ENCODE measurements at places on chromosomes 4 and X. TPM values are rescaled to one million over a fixed set of nuclear protein-coding genes. Genes with fewer than 3 reads are reported as not detected.

DNA sequence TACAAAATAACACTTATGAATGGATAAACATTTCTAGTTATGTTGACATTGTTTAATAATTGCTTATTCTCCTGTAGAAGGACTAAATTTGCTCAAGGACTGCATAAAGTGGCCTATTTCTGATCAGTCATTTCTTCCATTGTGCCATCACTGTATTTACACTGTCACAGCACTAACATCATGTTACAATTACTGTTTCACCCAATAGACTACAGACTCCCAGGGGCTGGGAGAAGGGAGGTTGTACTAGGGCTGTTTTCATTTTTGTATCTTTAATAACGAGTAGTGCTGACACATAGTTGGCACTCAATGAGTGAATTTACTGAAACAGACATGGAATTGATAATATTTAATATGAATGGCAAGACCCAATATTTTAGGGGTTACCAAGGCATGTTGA, 139.5 kb downstream of the SLC10A7 start:
- H3K4me3 ChIP-seq, result no peak overlapping the region
- no peaks in the 10 kb centered on the region for H3K36me3 ChIP-seq
- no peak for DNase-seq
- no peak overlapping the region for H3K27ac ChIP-seq
- H3K27me3 ChIP-seq, result no peaks in the 10 kb centered on the region
- H3K4me1 ChIP-seq, result no peaks in the 10 kb centered on the region

The CYSLTR1 gene
- 0.76 TPM for total RNA-seq

- H3K36me3 ChIP-seq, result no peaks in the 10 kb centered on the region
- H3K4me3 ChIP-seq, result no peak overlapping the region
- H3K27me3 ChIP-seq, result no peaks in the 10 kb centered on the region
- no peaks in the 10 kb centered on the region for H3K4me1 ChIP-seq
- no peak for DNase-seq
- no peak overlapping the region for H3K27ac ChIP-seq
Measured at GRCh38 chr4:30525662-30526315, 194.4 kb upstream of the PCDH7 start.

The PTPN13 gene
- 1.9 TPM for total RNA-seq

- no peak for DNase-seq
- H3K36me3 ChIP-seq, result no peaks in the 10 kb centered on the region
- no peak overlapping the region for H3K4me3 ChIP-seq
- no peak overlapping the region for H3K27ac ChIP-seq
- no peaks in the 10 kb centered on the region for H3K4me1 ChIP-seq
Measured at GRCh38 chr4:153936121-153936520, 147.2 kb upstream of the SFRP2 start.

DNA sequence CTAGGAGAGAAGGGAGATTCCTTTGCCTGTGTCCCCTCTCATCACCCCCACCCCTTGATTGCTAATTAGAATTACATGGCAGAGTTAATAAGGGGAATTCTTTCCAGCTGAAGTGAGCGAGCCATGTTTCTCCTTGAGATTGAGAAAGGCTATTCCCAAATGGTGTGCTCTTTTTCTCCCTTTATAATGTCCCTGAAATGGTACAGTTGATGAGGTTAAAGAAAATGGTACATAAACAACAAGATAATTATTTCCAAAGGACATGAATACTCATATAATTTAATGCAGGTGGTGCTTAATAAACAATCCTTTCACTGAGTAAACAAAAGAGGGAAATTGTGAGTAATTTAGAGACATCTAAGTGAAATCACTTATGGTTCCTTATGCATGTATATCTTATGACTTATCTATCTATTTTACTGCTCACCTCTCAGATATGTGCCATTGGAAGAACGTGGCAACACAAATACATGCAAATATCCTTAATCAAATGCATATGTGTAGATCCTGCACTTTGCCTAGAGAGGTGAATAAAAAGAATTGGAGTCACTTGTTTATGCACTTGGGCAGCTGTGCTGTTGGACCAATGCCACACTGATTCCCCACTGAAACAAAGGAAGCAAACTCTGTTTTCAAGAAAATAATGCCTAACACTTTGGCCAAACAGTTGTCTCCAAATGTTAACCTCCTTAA, 106.6 kb upstream of the WDR44 start:
- no peak overlapping the region for H3K27ac ChIP-seq
- no peak for DNase-seq
- no peak overlapping the region for H3K4me3 ChIP-seq
- H3K36me3 ChIP-seq, result no peaks in the 10 kb centered on the region
- no peaks in the 10 kb centered on the region for H3K4me1 ChIP-seq

- H3K36me3 ChIP-seq, result no peaks in the 10 kb centered on the region
- no peak overlapping the region for H3K27ac ChIP-seq
- no peak overlapping the region for H3K4me3 ChIP-seq
- no peak for DNase-seq
Measured at GRCh38 chrX:76076124-76076523, 96.7 kb upstream of the PBDC1 start.

- no peak for DNase-seq
- no peaks in the 10 kb centered on the region for H3K36me3 ChIP-seq
- no peak overlapping the region for H3K27ac ChIP-seq
- peaks cover 45% of the 10 kb centered on the region for H3K27me3 ChIP-seq
- no peak overlapping the region for H3K4me3 ChIP-seq
Measured at GRCh38 chr4:3868211-3869173, 102.3 kb downstream of the ADRA2C start.

DNA sequence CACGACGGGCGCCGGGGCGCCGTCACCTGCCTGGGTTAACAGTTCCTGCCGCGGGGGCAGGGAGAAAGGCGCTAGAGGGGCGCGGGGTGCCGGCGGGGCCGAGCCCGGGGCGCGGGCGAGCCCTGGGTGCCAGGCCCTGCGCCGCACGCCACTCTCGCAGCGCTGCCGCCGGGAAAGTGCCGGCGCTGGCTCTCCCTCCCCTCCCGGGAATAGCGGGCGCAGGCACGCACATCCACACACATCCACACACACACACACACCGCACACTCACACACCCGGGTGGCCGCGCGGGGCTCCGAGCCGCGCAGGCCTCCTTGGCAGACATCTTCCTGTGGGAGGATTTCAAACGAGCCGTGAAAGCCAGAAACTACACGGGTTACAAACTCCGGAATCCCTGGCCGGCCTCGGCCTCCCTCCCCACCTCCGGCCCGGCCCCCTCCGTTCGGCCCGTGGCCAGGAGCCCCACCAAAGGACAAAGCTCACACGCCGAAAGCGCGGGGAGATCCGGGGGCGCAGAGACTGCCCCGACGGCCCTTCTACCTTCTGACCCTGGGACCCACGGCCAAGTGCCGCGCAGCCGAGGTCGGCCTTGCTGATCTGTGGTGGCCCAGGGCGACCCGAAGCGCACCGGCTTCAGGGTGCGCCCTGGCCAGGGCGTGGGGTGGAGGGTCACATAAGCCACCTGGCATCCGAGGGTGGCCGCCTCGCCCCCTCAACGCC, 92.3 kb downstream of the BCOR start:
- H3K36me3 ChIP-seq, result no peaks in the 10 kb centered on the region
- no peaks in the 10 kb centered on the region for H3K4me1 ChIP-seq
- H3K27me3 ChIP-seq, result peaks cover 25% of the 10 kb centered on the region
- H3K27ac ChIP-seq, result no peak overlapping the region
- H3K4me3 ChIP-seq, result no peak overlapping the region
- no peak for DNase-seq

DNA sequence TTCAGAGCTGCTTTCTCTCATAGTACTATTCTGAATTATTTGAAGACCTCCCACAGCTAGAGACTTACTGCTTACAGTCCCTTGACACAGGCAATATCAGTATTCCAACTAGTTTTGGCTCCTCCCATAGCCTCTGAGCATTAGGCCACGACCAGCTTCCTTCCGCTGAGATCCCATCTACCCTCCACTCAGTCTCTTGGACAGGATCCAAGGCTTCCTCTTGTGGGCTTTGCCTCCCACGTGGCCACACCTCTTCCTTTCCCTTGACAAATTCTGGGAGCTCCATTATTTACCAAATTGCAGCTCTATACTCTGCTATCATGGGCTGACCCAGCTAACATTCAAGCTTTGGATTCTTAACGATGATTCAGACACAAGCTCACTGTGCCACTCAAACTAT, 470.4 kb upstream of the GALNT7 start:
- no peaks in the 10 kb centered on the region for H3K36me3 ChIP-seq
- no peak for DNase-seq
- no peaks in the 10 kb centered on the region for H3K4me1 ChIP-seq
- H3K27ac ChIP-seq, result no peak overlapping the region
- no peaks in the 10 kb centered on the region for H3K27me3 ChIP-seq
- no peak overlapping the region for H3K4me3 ChIP-seq

The DCAF12L1 gene
- total RNA-seq, result not detected

DNA sequence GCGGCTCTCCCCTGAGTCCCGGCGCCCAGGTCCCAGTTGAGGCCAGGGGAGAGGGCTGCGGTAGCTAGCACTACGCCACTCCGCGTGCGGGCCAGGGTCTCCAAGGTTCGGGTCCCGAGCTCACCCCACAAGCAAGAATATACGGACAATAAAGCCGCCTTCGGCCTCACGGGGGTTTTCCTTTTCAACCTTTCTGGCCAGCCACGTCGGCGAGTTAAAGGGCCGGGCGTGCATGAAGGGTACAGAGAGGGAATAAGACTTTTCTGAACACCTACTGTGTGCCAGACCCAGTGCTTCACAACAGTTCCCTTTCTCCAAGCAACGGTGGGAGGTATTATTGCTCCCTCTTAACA, 138.5 kb upstream of the ZIC3 start:
- H3K27me3 ChIP-seq, result peaks cover 71% of the 10 kb centered on the region
- H3K4me3 ChIP-seq, result peak overlapping the region; percentile 48
- H3K36me3 ChIP-seq, result no peaks in the 10 kb centered on the region
- no peak overlapping the region for H3K27ac ChIP-seq

DNA sequence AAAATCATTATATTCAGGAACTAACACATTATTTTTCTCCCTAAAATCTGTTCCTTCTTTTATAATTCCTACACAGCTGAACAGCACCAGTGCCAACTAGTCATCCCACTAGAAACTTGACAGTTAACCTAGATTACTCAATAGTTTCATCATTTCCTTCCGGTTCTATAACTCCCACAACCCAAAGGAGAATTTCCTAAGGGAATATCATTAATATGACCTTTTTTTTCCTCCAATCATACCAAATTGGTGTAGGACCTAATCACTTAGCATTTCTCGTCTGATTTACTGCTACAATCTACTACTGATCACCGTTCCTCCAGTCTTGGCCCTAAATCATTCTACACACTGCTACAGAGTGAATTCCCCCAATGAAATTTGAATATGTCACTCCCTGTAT, 45.9 kb downstream of the WDFY3 start:
- H3K27ac ChIP-seq, result no peak overlapping the region
- DNase-seq, result no peak
- no peaks in the 10 kb centered on the region for H3K27me3 ChIP-seq
- H3K4me3 ChIP-seq, result no peak overlapping the region

Measured in gastrocnemius medialis (tissue), 4 donors.